ENCODE measurements at places on chromosomes 4 and X.

DNA sequence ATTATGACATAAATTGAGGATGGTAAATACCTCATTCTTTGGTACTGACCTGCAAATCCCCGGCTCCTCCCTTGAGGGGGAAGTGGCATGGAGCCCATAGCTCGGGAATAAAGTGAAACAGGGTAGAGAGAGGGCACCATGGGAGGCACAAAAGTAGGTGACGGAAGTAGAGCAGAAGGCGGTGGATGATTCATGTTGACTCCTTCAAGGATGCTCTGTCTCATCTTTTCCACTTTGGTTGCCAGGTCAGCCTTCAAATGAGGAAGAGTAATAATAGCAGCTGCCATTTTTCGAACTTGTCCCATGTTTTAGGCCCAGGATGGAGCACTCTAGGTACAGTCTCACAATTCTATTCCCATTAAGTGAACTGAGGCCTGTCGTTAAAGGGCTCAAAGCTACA lies 41.4 kb upstream of the PHF8 start:
- no peak for DNase-seq

DNA sequence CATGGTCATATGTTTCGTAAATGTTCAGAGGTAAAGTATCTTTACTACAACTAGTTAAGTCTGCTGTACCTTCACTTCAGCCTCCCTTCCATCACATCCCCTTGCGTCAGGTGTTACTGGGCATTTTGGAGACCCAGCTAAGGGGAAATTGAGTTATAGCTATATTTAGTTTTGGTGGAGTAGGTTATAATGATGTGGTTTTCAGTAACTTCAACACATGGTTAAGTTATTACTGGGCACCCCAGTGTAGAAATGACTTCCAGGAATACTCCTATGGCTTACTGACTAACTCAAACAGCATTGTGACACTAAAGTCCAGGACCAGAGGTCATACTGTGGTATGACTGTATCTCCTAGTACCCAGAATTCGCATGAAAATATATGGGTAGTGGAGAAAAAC lies 23.4 kb upstream of the ACSL1 start:
- peak; percentile 14 for DNase-seq

DNA sequence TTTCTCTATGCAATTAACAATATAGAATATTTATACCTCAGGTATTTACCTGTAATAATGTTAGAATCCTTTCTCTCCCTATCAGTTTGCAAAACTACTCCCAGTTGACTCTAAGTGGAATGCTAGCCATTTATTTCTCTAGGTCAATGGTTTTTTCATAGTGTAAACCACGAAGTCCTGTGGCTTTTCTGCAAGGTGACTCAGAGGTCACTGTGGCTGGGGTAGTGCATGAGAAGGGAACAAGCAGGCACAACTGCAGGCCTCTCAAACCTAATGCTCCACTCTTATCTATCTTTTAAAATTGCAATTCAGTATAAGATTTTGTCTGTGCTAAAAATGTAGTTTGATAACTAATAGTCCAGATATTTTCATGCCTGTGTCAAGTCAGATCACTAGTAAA lies 159.4 kb downstream of the ANTXR2 start:
- no peak for DNase-seq

DNA sequence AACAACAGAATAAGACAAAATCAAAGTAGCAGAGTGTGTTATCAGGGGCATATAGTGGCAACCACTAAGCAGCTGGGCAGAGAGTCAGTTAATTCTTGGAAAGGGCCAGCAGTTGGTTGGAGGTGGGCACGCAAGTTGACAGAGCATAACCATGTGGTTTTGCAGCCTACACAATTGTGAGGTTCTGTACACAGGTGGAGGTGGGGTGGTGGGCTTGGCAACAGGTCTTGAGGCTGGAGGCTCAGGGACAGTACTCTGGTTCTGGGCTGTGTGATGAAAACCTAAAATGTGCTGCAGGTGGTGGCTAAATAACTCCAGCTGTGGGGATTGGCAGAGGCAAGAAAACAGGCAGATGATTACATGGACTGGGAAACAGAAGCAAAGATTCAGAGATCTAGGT lies 1112.7 kb downstream of the PDHA2 start:
- no peak for DNase-seq

DNA sequence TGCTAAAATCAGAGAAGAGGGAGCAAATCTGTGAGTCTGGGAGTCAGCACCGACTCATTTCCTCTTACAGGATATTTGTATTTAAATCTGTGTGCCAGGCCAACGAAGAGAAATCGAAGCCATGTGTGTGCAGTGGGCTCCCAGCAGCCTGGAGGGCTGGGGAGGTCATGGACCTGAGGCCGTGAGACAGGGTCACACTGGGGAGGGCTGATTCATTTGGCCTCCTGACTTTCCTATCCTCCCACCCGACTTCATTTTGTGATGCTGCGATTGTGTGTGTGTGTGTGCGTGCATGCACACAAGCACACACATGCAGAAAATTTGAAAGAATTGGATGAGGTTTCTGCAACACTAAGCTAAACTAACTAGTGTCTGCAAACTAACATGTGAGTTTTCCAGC lies 48.7 kb upstream of the STX18 start:
- no peak for DNase-seq

DNA sequence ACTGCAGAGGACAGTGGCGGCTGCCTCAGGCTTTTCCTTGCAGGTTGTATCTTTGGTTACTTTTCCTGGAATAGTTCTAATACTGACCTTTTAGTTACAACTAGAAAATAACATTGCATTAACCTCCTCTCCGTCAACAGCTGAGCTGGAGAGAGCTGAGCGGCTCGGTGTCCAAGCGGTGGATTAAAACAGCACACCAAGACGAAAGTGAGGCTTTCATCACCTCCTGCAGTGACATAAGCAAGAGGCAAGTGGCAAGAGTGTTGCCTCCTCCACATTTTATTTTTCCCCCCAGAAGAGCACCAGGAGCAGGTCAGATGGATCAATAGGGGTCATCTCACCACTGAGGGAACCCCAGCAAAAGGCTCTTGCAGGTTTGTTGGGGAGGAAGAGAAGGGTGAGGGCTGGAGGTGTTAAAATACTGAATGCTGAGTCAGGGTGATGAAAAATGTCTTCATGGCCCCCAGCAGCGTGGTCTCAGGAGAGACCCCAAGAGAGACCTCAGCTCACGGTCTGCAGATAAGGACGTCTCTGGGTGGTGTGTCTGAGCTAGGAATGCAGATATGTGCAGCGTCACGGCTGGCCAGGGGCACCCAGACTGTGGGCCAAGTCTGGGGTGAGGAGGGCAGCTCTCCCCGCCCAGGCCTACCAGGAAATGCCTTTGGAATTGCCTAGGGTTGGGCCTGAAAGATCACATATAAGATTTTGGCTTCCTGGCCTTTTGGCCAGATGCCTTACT lies 50.3 kb downstream of the CASP3 start:
- DNase-seq: no peak

DNA sequence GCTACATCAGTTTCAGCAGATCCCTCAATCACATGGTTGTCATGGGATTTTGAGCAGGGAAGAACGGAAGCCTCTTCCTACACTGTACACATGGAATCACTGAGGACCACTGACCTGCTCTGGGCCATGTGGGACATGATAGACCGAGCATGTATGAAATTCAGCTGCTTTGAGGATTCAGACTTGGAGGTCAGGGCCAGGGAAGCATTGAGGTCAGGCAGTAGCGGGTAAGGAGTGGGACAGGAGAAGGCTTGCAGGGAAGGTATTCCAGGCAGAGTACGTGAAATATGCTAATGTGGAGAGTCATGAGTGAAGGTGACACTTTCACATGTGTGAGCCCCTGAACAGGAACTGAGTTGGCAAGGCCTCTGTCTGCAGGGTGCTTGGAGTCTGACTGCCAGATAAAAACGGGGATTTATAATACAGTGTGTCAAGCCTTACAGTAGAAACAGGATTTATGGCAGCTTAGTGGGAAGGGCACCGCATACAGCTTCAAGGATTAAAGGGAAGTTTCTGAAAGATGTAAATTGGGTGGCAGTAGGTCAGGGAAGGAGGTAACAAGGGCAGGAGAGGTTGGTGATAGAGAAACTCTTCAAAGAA lies 111.7 kb downstream of the STK32B start:
- no peak for DNase-seq

DNA sequence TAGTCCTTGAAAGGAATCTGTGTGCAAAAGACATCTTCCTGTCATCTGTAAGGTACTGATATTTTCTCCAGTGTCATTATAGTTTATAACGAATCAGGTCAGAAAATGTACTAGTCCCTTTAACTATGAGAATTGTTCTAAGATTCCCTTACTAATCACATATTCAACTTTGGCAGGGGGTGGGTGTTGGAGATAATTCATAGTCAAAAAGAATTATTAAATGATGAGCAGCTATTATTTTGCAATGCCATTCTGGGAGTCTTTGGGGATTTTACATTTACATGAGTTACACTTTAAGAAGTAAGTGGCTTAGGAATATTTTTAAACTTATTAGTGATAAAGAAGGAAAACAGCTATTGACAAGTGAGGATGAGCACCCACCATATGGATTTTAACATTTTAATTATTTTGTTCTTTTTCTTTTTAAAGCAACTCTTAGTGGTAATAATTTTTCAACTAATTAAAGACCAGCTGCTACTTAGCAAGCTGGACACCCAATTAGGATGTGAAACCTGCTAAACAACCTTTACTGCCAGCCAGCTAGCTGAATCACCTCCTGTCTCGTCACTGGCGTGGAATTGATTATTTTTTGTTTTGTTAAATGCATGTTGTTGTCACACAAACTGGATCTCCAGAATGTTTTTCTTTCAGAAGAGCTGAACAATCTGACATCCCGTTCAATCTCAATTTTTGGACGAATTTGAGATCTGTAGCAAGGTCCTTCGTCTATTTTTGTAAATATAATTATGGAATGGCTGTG lies 219.2 kb downstream of the ARAP2 start:
- no peak for DNase-seq

DNA sequence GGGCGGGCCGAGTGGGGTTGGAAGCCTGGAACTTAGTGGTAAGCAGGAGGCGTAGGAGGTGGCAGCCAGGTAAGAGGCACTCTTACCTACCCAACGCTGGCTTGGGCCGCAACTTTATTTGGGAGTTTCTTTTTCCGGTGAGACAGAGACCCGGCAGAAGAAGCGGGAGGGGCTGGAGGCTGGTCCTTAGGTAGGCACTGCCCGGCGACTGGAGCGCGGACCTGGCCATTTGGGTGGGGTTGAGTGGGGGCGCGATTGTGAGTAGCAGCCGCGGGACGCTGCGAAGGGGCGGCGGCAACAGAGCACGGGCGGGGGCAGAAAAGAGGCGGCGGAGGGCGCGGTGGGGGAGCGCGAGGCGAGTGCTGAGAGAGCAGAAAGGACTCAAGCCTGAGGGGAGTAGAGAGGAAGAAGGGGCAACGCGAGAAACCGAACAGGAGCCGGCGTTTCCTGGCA lies 334 bp upstream of the POU4F2 start:
- DNase-seq: no peak

Measured in stimulated activated naive B cell treated with anti-CD40 and anti-IgM and Interleukin-4, amounts not matched to agents 10 μg/mL and 1 μg/mL and 100 μg/mL, for 72 hours (primary cell).